ENCODE measurements at places on chromosomes 12 and 14.

DNA sequence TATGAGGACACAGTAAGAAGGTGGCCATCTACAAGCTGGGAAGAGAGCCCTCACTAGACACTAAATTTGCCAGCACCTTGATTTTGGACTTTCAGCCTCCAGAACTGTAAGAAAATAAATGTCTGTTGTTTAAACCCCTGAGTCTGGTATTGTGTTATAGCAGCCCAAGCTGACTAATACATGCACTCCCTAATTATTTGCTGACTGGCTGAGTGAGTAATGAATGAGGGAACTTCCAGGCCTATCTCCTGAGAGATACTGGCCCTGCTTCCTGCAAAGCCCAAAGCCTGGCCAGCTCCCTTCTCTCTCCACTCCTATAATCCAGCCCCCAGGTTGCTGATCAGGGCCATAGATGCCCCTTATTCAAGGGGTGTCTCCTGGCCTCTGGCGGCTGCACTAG is 120.0 kb upstream of the NOS1 start:
- ATAC-seq, result peak; percentile 54

GRCh38 chr12:45244561-45245343 is 28.9 kb downstream of the ANO6 start:
- no peak for ATAC-seq

- ATAC-seq, result no peak
These were observed 799 bp downstream of the SLC38A6 start for GRCh38 chr14:60981633-60982455.

GRCh38 chr14:74647678-74648461 is 35.8 kb upstream of the LTBP2 start:
- peak; percentile 84 for ATAC-seq

DNA sequence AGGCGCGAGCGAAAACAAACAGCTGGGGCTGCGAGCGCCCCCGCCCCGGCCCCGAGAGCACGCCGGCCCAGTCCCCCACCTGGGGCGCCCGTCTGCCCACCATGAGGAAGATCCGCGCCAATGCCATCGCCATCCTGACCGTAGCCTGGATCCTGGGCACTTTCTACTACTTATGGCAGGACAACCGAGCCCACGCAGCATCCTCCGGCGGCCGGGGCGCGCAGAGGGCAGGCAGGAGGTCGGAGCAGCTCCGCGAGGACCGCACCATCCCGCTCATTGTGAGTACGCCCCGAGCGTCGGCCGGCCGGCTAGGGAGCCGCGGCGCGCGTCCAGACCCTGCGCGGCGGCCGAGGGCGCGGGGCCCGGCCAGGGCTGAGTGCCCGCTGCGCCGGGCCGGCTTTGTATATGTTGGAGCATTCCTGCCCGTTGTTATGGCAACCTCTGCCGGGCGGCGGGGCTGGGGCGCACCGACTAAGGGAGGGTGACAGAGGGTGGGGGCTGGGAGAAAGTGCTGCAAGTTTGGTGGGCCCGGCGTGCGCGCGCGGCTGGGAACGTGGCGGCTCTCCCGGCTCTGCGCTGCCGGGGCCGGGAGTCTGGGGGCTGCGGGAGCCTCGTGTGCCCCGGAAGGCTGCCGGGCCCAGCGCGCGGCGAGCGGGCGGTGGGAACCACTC is 367 bp downstream of the GALNT16 start:
- no peak for ATAC-seq

DNA sequence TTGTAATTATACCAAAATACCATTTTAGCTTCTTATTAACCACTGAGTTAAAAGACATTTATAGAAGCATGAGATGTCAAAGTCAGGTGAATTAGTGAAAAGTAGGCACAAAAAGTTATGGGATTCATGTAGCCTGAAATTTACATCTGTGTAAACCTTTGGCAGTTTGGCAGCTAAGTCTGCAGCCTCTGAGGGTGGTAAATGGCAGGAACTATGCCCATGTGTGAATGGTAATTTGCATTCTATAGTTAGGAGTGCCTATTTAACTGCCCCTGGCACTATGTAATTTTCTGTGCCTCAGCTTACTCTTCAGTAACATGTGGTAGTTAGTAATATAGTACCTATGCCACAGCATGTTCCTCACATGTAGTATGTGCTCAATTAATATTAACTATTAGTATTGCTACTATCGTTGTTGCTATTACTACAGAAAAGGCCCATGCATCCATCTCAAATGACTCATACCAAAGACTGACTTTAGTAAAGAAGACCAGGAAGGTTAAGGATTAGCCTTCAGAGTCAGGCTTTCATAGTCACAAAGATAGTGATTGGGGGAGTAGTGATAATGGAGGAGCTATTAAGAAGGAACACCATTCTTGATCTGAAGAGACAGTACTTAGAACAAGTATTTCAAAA is 258.7 kb upstream of the BTG1 start:
- ATAC-seq, result no peak

DNA sequence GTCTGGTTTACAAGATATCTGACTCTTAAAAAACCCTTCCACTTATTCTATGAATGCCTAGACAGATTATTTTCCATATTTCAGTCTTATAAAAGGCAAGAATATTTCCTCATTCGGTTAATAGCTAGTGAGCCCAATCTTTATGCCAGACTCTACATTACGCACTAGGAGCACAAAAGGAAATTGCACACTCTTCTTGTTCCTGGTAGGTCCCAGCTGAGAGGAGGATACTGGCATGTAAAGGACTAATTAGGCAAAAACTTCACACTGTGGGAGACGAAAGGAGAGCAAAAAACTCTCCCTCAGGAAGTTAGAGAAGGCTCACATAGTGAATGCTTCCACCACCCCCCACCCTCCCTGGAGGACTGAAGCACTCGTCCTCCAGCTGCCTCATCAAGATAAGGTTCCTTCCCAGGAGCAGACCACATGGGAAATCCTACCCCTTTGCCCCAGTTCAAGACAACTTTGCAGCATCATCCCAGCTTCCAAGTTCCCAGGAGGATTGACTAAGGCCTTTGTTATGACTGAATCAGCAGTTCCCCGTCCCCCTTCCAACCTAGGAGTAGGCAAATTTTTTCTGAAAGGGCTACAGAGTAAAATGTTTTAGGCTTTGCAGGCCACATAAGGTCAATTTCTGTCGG is 14.5 kb downstream of the CAPZA3 start:
- ATAC-seq, result no peak

All from esophagus mucosa (tissue), 1 donor.